Activated gamma-delta T cell treated with Interleukin-2 at 50 U/mL for 16 hours (primary cell): ENCODE measurements at places on chromosomes 3 and 15.

DNA sequence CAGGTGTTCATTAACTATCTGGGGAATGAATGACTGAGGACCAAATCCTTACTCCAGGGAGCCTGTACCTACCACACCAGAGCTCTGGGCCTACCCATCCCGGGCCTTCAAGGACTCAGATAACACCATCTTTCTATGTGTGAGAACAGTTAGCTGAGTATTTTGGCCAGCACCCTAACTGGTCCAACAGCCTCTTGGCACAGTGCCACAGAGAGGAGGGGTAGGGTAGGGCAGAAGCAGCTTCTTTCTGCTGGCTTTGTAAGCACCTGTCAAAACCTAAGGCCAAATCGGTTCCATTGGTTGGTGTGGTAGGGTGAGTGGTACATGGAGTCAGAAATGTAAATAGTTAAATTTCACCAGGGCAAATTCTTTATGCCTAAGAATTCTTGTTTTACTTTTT, 26.7 kb downstream of the ISL2 start:
- no peak for DNase-seq

DNA sequence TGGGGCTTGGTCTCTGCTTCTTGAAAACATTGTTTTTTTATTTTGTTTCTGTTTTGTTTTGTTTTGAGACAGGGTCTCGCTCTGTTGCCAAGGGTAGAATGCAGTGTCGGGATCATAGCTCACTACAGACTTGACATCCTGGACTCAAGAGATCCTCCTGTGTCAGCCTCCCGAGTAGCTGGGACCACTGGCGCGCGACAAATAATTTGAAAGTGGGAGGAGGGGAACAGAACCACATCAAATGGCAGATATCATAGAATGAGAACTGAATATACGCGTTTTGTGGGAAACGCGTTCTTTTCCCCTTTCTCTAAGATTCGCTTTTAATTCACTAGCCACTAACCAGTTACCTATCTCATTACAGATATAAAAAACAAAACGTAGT, 641 bp upstream of the VPS13C start:
- no peak for DNase-seq

GRCh38 chr3:155024006-155024638, 56.0 kb upstream of the MME start:
- DNase-seq: no peak

- no peak for DNase-seq
Observed at GRCh38 chr3:127847236-127847720, 25.0 kb upstream of the MGLL start.

GRCh38 chr3:77204788-77205187, 164.9 kb downstream of the ROBO2 start:
- DNase-seq: no peak

DNA sequence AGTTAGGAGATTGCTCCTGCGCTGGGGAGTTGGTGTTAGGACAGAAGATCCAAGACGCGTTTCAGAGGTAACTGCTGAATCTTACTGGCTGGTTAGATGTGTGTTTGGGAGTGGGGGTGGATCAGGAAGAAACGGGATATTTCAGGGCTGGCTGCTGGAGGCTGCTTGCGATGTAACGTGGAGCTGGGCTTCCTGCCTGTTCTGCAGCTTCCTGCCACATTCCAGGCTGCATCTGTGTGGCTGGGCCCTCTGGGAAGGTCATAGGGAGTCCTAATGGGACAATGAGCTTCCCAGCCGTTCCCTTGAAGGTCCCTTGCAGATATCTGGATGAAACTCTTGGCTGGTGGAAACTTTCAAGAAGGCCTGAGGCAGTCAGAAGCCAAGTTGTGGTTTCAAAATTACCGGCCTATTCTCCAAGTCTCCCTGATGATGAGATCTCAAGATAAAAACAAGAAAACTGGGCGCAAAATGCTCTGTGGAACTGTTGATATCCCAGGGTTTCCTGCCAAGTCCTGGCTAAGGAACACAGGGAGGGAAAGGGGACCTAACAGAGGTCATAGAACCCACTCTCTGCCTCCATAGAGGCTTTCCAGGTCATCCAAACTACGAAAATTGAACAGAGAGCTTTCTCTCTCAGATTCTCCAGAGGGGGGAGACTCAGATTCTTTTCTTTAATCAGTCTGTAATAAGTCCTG, 67.0 kb downstream of the NOX5 start:
- DNase-seq: no peak

DNA sequence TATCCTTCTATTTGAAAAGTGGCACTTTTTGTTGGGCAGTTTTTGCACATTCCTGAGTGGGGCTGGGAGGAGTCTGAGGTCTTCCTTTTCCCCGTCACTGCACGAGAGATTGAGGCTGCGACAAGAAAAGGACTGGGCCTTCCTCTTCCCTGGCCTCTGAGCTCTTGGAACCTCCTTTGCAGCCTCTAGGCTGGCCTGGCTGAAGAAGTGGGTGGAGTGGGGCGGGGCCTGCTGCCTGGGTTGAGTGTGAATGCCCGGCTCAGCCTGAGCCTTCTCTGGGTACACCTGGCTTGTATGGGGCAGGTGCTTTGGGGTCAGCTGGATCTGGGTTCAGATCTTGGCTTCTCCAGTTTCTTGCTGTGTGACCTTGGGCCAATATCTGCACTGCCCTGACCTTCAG, 43.1 kb downstream of the PLXNA1 start:
- no peak for DNase-seq

DNA sequence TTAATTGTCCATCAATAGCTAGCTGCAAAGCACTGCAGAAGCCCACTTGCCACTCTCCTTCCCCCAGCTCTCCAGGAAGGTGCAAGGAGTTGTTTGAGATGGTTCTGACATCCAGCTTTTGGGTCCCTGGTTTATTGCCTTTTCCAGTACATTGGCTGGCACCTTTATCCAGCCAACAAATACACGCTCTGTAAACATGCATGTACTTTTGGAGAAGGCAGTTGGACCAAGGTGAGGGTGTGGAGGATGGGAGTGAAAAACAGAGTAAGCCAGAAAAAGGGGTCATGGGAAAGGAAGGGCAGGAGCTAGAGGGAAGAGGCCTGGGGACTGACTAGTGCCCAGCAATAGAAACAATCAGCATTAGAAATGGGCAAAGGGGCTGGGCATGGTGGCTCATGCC, 102.7 kb downstream of the CGNL1 start:
- DNase-seq: no peak
